Activated CD4-positive, alpha-beta T cell treated with anti-CD3 and anti-CD28 coated beads, Interleukin-2, amount 50 U/mL, for 48 hours (primary cell): ENCODE measurements at places on chromosomes 7 and 10.

GRCh38 chr10:71569775-71570588 lies 149.6 kb downstream of the C10orf105 start:
- DNase-seq, result peak; percentile 90

DNA sequence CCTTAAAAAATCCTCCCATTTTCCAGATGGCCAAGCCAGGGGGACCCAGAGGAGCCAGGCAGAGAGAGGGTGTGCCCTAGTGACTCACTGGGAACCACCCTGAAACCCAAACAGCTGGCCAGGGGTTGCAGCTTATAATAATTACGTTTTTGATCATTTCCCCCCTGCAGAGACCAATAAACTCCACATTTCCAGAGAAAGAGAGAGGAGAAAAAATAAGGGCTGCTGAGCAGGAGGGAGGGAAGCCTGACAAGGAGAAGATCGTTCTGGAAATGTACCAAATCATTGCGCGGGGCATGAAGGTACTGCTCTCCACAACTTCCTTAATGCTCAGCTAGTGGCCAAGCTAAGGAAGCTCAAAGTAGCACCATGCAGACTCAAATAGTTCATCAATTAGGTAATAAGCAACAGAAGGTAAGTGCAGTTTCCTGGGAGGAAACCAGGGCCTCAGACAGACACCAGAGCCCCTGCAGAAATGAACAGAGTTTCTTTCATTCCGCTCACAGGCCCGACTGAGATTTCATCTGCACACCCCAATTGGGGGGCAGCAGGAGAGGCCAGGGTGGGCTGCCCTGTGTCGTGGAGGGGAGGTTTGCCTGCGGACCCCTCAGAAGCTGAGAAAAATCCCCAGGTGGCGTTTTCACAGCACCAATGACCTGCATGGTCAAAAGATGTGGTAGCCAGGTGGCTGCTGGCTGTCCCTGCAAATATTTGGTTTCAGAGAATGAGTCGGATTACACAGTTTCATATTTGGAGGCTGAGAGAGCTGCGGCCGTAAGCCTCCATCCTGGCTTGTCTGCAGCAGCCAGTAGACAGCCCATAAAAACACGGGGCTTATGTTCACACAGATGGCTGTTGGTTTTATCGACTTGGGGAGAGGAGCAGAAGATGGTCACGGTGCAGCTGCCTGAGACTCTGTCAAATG lies 153.2 kb upstream of the LYZL2 start:
- no peak for DNase-seq

- no peak for DNase-seq
Measured at GRCh38 chr10:121664671-121665070, 66.4 kb upstream of the FGFR2 start.

GRCh38 chr10:133225707-133226191 lies 4.3 kb upstream of the UTF1 start:
- DNase-seq, result peak; percentile 26

DNA sequence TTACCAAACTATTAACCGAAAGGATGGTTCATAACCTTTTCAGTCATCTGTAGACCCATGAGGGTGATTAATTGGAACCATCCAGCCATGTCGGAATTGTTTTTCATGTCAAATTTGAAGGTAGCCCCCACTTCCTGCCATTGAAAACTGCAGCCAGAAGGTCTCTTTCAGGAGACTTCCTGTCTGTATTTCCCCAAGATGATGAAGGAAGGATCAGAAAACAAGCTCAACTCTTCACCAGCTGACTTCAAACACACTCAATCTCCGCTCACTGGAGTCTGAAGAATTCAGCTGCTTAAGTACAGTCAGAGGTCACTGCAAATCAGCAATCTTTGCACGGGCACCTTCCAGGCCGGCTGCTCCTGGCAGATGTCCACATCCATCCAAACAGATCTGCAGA lies 291.7 kb upstream of the NPVF start:
- DNase-seq, result no peak

DNA sequence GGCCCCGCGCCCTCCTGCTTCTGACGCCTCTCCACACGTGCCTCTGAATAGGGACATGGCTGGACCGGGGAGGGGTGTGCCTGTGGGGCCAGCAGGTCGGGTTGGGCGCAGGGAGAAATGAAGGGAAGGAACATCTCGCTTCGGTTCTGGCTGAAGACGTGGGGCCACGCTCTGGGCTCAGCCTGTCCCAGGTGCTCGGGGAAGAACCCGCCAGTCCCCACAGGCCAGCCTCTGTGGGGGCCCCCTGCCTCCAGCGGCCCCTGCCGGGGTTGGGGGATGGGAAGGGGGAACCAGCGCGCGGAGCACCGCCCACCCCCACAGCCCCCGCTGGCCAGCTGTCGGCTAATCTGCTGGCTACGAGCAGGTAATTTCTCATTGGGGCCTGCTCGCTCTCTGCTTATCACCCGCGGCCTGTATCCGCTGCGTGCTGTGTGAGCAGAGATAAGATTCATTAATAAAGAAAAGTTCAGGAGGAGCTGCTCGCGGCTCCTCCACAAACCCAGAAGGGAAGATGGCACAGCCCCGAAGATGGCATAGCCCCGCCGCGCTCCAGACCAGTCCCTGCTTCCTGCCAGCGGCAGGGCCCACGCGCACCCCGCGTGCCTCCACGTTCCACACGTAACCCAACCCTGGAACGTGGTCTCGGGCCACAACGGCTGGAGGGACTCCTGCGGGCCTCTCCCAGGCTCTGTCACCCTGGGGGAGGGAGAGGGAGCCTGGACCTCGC lies 186.2 kb downstream of the ELFN1 start:
- DNase-seq, result no peak

GRCh38 chr10:116073001-116073400 lies 200.0 kb downstream of the GFRA1 start:
- DNase-seq, result no peak

- DNase-seq, result no peak
Measured at GRCh38 chr10:60367024-60367423, 22.7 kb downstream of the ANK3 start.
